ENCODE measurements at places on chromosomes 6 and 20. TPM values are rescaled to one million over a fixed set of nuclear protein-coding genes. Genes with fewer than 3 reads are reported as not detected.

- no peak for DNase-seq
These were observed 222.8 kb upstream of the RUNX2 start for GRCh38 chr6:45105170-45105820.

- no peak for DNase-seq
These were observed 82.3 kb upstream of the RIPOR2 start for GRCh38 chr6:25017932-25018567.

DNA sequence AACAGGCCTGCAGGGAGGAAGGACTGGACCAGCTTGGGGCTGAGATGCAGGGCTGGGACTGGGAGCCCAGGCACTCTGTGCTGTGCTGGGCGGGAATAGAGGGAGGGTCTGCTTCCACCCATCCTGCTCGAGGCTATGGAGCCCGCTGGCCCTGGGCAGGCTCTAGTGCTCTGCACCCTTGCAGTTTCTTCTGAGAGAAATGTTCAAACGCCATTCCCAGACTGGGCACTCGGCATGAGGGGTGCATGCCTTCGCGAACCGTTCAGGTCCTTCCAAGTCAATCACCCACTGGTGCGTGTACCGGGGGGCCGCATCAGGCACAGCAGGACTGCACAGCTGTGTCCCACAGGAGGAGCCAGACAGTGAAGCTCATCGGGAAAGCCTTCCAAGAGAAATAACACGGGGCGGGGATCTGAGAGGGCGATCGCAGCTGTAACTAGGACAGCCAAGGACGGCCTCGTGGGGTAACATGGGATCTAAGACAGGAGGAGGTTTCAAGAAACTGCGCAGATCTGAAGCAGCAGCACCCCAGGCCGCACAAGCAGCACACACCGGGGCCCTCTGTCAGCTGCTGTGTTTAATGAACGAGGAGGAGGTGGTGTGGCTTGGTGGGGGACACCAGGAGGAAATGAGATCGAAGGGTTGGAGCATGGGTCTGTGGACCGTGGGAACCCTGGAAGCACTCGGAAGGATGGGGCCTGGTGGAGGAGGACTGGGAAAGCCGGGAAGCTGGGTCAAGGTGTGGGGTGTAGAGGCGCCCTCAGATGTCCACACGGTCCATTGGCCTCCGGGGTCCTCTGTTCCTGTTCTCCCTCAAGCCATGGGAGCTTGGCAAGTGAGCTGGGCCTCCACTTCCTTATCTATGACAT is 26.1 kb upstream of the PYGB start:
- no peak for DNase-seq

DNA sequence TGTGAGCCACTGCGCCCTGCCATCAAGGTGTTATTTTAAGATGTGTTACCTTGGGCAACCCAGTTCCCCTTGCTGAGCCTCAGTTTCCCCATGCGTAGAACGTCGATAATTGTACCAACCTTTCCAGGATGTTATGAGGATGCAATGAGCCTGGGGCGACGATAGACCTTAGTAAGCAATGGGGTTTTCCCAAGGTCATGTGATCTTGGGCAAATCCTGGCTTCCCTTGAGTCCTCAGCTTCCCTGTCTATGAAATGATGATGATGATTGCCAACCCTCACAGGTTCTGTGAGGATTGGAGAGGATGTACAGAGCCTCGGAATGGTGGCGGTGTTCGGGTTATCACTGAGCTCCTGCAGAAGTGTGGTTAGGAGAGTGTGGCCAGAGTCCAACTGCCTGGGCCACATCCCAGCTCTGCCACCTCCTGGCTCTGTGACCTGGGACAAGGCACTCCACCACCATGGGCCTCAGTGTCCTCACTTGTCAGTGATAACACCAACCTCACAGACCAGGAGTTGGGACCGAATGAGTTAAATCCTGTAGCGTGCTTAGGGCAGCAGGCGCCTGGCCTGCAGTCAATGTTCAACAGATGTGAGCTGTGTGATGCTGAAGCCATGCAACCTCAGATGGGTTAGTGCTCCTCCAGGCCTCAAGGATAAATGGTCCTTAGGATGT is 23.4 kb downstream of the SIRPA start:
- DNase-seq = no peak

- no peak for DNase-seq
These were observed 15.3 kb upstream of the SRSF6 start for GRCh38 chr20:43442282-43442880.

- peak; percentile 86 for DNase-seq
These were observed at the start of gene MRPS10 for GRCh38 chr6:42217519-42218367. Gene MRPS10, minus strand, starts transcription at chr6:42217861. Its CDS starts 12 bp downstream, at chr6:42217849.

DNA sequence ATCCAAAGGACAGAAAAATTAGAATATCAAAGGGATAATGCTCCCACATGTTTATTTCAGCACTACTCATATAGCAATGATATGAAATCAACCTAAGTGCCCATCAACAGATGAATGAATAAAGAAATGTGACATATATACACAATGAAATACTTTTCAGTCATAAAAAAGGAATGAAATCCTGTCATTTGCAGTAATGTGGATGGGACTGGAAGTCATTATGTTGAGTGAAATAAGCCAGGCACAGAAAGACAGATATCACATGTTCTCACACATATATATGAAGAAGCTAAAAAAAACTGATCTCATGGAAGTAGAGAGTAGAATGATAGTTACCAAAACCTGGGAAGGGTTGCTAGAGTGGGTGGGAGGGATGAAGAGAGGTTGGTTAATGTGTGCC is 135.7 kb downstream of the IBTK start:
- DNase-seq = no peak

- no peak for DNase-seq
These were observed 7.4 kb downstream of the CALHM5 start for GRCh38 chr6:116518621-116519368.

The NR2E1 gene
- not detected for polyA plus RNA-seq

Measured in renal cortex interstitium (tissue), 15 donors.